ENCODE measurements at places on chromosomes 7 and 10.

DNA sequence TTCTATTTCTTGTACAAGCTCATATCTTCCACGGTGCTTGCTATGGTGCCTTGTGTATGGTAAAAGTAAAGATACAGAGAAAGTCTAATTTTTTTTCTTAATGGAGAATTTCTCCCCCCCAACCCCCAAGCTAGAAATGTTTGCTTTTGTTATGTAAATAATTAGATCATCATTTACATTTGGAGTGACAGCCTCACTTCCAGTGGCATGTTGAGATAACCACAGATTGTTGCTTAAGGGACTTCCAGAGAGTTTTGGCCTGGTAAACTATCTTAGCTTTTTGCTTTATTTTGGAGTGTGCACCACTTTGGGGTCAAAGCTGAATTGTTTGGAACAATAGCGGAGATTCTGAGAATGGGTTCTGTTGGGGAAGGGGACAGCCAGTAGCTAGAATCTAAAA is 129.7 kb downstream of the ZNF365 start:
- no peak for DNase-seq

DNA sequence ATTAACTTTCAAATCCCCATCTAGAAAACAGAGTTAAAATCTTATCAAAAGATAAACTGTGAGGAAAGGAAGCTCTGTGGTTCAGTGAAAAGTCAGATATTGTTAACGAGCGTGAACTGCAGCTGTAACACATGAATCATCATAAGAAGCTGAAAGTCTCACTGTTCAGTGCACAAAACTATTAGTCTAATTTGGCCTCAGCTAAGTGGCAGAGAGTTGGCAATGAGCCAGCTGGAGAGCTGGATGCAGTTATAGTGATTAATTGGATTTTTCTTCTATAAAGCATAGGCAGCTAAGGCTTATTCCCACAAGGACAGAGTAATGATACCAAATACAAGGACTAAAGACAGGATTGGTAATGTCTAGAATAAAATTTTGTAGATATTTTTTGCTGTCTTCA is 101.1 kb upstream of the ABCB5 start:
- DNase-seq, result peak; percentile 72

GRCh38 chr10:69215405-69216171 is 4.5 kb upstream of the HKDC1 start:
- no peak for DNase-seq

GRCh38 chr7:104175361-104175984 is 32.3 kb downstream of the ORC5 start:
- no peak for DNase-seq

- DNase-seq, result no peak
Observed at GRCh38 chr7:100675105-100675451, 1.5 kb downstream of the GNB2 start.

DNA sequence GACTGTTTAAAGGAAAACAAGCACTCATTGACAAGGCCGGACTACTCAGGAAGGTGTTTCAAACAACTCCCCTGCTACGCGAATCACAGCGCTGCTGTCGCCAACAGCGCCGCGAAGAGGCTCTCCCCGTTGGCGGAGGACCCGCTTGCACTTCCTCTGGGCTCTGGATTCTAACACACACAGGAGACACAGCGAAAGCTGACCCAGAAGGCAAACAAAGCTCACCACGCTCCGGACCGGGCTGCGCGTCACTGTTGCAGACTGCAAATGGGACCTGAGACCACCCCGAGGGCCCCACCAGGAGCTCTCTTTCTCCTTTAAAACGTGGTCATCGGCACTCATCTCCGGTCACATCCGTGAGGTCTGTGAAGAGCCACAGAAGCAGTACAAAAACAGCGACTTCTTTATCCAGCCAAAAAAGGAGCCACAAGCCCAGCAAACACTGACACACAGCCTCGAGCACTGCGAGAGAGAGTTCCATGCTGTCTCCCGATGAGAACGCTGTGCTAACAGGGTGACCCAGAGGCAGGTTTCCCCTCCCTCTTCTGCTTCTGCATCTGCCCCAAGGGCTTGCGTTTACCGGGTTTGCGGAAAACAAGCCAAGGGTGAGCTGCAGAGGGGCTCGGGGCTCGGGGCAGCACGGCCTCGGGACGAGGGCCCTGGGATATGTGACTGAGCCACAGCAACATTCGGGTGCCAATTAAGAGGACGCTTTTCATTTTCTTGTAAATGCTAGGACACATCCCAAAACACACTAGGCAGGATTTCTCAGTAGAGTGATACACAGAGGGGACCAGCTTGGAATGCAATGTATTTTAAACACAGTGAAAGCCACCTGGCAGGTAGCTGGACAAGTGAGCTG is 41.3 kb downstream of the AMZ1 start:
- no peak for DNase-seq

- no peak for DNase-seq
Observed at GRCh38 chr10:49005270-49005669, 65.6 kb upstream of the LRRC18 start.

GRCh38 chr7:25495342-25496250 is 267.3 kb upstream of the NPVF start:
- no peak for DNase-seq
